Sigmoid colon (tissue), 7 donors: ENCODE measurements at places on chromosomes 7 and 10. TPM values are rescaled to one million over a fixed set of nuclear protein-coding genes. Genes with fewer than 3 reads are reported as not detected.

ABI1 gene
- 41.0 TPM for total RNA-seq

DNA sequence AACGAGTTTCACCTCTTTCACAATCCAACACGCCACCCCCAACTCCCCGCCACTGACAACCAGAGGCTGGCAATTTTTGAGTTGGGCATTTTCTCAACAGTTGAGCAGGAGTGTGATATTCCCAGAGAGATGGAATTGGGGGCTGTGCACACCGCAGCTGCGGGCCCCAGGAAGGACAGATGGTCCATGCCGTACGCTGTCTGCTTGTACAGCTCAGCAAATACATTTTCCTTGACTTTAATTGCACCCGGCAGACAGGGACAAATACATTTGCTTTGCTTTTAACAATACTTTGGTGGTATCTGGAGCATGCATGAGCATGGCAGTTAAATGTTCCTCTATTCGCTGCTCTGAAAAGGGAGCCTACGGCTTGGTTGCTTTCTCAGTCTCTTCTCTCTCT is 354.2 kb upstream of the DPP6 start:
- DNase-seq: no peak

IFIT1B gene
- not detected for total RNA-seq

DNA sequence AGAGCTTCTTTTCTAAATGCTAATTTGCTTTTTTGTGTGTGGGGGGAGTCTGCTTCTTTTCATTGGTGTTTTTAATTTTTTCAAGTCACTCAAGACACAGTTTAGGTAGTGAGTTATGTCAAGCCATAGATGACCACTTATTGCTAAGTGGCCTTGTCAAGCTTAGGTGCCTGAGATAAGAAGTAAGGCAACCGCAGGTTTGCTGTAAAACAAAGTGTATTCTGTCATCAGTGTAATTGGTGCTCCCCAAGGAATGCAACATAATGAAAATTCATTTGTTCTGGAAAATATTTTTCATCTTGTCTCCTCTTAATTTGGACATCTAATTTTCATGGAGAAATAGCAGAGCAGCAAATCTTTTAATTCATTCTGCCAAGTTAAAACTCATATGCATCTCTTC is 249.6 kb downstream of the EXOC4 start:
- no peak for DNase-seq

- DNase-seq: no peak
These were observed 98.4 kb upstream of the FRMD4A start for GRCh38 chr10:14429043-14429700.

DNA sequence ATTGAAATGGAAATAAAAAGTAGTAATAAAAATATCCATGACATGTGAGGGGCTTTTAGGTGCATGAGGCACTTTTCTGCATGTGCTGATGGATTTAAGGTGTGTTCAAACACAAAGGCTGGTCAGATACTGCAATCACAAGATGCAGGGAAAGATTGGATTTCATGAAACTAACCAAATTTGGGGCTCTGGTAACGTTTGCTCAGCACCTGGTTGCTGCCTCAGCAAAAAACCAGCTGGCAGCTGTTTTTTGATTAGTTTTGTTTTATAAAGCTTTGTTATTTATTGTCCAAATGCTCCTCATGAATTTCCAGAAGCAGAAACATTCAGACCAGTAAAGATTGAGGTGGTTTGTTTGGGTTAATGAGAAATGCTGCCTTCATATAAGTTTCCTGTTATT is 195.7 kb upstream of the NRG3 start:
- no peak for DNase-seq

DNA sequence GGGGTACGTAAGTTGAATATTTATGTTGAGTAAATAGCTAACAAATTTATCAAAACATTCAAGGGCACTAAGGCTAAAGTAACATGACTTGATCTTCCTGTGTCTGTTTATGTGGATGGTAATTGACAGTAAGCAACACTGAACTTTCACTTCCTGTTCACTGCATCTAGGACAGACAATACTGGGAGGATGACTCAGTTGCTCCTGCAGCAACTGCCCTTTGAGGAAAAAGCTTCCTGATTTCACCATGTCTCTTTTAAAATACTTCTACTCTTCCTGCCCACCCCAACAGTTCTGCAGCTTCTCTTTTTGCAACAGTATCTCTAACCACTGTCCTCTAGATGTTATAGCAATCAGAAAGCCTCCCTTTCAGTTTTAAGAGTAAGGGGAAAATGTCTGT is 76.6 kb upstream of the HGF start:
- DNase-seq: no peak

LIPF gene
- total RNA-seq: not detected

DNA sequence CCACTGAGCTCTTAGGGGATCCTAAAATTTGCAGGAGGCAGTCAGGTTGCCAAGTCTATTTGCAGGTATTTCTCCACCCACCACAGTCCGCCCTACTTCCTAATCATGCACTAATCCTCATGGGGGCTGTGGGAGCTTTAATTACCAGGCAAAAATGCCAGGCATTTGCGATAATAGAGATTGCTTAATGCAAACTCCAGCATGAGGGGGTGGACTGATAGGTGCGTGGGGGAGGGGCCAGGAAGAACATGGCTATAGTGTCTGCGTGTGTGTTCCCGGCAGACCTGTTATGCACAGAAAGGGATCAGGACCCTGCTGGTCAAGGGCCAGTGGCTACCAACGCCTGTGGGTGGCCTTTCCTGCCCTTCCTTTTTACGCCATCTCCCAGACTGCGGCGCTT is 15.6 kb upstream of the AQP1 start:
- no peak for DNase-seq
